Fibroblast of skin of left biceps (primary cell): ENCODE measurements at places on chromosomes 2 and 18.
A peak's percentile ranks its signal among the peaks of the same experiment; 100 is the strongest.

GRCh38 chr18:27605107-27605834 is 420.2 kb upstream of the CHST9 start:
- DNase-seq = peak; percentile 35

GRCh38 chr2:21155365-21156136 is 31.8 kb downstream of the TDRD15 start:
- no peak for DNase-seq

- DNase-seq = no peak
Measured at GRCh38 chr2:86617153-86617552, 6.5 kb downstream of the RNF103 start.

DNA sequence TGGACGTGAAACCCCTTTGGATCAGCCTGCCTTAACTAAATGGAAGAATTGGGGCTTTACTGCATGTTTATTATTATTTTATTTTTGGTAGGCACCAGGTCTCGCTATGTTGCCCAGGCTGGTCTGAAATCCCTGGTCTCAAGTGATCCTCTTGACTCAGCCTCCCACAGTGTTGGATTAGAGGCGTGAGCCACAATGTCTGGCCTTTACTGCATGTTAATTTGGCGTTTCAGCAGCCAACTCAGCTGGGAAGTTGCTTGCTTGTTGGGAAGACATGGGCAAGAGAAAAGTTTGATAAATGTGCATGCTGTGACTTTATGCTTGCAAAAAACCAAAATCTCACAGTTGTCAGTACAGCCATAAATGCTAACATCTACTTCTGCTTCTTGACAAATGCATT is 105.1 kb downstream of the FMNL2 start:
- DNase-seq = no peak

DNA sequence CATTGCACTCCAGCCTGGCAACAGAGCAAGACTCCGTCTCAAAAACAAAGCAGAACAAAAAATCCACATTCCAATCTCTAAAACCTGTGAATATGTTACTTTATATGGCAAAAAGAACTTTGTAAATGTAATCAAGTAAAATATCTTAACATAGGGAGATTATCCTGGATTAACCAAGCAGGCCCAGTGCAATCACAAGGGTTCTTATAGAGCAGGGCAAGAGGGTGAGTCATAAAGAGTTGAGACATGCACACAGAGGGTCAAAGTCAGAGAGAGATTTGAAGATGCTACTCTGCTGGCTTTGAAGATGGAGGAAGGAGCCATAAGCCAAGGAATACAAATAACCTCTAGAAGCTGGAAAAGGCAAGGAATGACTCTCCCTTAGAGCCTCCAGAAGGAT is 60.9 kb upstream of the SLC9A2 start:
- no peak for DNase-seq

GRCh38 chr2:120367649-120368048 is 21.7 kb downstream of the INHBB start:
- no peak for DNase-seq
